NCI-H146 (cell line): ENCODE measurements at places on chromosomes 11 and 22.

DNA sequence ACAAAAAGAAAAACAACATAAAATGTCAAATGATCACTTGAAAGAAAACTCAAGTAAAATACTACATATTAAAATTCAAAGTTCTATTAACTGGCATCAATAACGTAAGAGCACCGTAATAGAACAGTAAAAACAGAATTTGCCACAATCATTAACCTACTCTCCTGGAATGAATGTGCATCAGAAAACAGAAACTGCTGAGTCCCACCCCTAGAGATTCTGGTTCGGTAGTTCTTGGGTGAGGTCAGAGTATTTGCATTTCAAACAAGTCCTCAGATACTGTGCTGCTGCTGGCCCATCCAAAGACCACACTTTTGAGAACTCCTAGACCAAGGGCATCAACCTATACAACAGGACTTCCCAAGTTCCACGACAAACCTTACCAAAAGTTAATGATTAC lies 23.5 kb downstream of the PITPNB start:
- no peak for DNase-seq

DNA sequence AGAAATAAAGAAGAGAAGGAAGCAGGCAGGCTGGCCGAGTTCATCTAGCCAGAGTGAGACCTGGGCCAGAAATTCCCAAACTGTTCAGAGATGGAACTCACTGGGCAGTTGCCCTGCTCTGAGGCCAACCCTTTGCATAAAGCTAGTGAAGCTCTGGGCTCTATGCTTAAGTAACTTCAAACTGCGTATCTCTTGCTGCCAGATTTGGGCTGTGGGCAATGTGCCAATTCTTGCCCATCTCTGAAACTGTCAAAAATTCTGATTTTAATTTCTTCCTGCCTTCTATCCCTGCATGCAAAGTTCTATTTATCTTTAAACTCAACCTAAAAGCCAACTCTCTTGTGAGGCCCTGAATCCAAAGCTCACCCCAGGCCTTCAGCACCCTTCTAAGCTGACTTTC lies 36.2 kb upstream of the HEPHL1 start:
- DNase-seq: no peak

GRCh38 chr11:42571878-42572610 lies 739.8 kb upstream of the API5 start:
- no peak for DNase-seq

- DNase-seq: no peak
Measured at GRCh38 chr11:116888024-116888423, 50.6 kb upstream of the APOA1 start.

DNA sequence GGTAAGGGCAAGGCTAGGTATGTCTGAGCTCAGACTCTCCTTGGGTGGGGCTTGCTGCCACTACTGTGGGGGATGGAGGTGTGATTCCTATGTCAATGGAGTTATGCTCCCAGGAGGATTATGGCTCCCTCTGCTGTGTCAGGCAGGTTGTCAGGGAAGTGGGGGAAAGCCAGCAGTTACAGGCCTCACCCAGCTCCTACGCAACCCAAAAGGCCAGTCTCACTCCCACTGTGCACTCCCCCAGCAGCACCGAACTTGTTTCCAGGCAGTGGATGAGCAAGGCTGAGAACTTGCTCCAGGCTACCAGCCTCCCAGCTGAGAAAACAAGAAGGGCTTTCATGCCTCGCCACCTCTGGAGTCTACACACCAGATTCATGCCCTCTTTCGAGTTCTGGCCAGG lies 18.2 kb downstream of the C11orf91 start:
- peak; percentile 40 for DNase-seq

DNA sequence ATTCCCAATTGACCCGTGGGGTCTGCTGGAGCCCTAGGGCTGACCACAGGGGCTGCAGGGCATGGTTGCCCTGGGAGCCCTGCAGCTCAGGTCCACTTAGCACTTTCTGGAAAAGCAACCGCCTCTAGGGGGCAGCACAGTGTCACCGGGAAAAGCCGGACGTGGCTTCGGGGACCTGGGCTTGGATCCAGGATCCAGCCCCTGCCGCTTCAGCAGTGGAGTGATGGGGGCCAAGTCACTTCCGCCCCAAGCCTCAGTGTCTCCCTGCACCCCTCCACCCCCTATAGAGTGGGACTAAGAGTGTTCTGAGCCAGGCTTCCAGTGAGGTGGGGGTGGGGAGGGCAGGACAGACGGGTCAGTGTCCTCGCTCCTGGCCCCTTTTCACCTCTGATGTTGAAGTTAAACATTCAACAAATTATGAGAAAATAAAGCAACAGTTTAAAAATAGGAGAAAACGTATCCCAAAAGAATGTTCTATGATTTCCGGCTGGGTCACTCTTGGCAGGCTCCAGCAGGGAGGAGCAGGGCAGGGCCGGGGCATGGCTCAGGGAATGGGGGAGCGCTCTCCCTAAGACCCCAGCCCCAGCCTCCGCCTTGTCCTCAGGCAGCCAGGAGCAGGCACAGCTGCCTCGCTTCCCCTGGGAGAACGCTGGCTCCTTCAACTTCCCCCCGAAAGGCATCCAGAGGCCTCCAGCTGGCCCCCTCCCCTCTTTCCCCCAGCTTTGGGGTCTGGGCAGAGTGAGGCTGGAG lies 96.5 kb upstream of the FGF3 start:
- DNase-seq: peak; percentile 34

- peak; percentile 58 for DNase-seq
Measured at GRCh38 chr11:67449116-67449844, 3.2 kb downstream of the GPR152 start.

GRCh38 chr11:128628686-128629085 lies 41.3 kb upstream of the ETS1 start:
- DNase-seq: no peak

DNA sequence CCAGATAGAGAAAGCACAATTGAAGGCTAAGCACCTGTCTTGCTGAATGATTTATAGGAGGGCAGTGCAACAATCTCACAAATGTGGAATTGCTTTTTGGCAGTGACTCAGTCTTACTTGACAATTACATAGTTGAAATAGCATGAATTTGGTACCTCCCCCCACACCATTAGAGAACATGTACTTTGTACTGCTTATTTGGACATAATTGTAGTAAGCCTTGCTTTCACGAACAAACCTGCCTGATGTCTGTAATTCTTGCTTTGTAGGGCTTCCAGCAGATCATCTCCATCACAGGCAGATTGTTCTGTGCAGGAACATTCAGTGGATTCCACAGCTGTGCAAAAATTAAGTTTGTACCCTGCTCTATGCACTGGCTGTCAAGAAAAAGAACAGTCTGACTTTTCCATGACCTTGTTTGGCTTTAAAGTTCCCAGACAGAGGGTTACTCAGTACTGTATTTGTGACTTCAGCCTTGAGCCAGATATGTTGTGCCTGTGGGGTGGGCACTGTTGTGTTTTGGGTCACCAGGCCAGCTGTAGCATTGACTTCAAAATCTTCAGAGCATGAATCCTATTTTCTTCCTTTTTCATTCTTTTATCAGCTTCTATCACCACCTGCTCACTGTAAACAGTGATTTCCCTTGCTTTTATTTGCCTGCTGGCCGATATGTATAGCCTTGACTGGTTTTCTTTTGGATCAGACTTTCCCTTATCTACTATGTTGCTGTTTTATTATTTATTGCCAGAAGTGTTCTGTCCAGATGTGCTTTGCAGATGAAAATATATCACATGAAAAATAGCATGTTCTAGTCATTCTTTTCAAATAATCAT lies 941.0 kb upstream of the CHORDC1 start:
- peak; percentile 51 for DNase-seq

DNA sequence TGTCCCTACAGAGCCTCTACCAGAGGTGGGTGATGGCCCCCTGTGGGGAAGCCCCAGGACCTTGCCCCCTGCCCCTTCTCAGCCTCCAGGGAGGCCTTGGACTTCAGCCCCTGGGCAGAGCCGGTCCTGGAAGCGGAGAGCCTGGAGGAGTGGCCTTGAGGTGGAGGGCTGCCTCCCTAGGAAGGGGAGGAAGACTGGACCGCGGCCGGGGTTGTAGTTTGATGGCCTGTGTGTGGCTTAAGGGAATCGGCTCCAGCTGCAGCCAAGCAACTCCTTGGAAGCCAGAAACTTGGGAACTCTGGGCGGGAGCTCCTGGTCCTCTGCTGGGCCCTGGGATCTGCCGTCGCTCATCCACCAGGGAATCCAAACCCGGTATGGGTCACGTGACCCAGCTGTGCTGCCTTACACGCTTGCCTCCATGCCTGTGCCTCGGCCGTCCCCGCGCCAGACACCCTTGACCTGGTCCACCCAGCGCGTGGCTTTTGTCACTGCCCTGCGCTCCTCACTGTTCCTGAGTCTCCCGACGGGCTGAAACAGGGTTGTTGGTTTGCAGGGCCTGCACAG lies 23.5 kb upstream of the ARHGAP8 start:
- no peak for DNase-seq

DNA sequence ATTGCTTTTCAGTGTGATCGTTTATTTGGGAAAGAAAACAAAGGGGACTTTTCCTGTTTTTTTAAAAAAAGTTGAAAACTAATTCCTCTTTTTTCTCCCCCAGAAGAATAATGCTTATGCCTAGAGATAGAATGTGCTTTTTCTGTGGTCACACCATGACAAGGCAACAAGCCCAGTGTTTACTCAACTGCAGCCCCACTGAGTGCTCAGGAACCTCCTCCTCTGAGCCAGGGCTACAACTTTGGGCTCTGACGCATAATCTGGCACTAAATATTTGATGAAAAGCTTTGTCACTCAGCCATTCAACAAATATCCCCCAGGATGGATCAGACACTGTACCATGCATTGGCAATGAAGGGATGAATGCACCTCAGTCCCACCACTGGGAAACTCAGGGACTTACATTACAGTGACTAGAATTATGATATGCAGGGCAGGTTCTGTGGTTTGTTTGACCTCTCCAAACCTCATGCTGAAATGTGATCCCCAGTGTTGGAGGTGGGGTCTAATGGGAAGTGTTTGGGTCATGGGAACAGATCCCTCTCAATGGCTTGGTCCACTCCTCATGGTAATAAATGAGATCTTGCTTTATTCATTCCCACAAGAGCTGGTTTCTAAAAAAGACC lies 155.9 kb downstream of the CCDC34 start:
- DNase-seq: no peak

- peak; percentile 88 for DNase-seq
Measured at GRCh38 chr11:10973416-10973815, 115.6 kb upstream of the ZBED5 start.

- DNase-seq: peak; percentile 37
Measured at GRCh38 chr22:45008751-45009605, 827 bp downstream of the PHF21B start.

- no peak for DNase-seq
Measured at GRCh38 chr11:27557226-27557625, 50.7 kb upstream of the LIN7C start.

DNA sequence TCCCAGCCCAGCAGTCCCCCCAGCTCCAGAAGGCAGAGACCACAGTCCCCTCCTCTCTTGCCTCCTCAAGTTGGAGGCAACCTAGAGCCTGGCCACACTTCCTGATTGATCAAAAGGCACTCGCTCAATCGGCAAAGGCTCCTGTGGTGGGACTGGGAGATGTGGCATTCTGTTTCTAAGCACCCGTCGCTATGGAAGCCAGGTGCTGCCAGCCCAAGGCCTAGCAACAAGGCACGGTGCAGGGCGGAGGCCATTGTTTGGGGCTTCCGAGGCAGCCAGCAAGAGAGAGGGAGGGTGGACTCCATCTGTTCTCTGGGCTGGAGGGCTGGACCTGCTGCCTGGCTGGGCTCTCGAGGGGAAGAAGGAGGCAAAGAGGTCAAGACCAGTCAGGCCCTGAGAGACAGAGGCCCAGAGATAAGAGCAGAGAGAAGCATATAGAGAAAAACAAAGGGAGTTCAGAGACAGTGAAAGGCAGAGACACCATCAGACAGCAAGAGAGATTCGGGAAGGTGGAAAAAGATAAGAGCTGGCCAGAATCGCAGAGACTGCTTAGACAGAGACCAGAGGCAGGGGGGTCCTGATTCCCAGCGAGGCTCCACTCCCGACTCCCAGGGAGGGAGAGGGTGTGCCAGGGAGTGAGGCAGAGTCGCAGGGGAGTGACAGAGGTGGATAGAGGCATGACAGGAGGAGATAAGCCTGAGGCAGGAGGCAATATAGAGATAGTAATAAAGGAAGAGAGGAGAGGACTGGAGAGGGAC lies 21.2 kb downstream of the PDE2A start:
- peak; percentile 92 for DNase-seq

GRCh38 chr11:65258988-65259387 lies 2.8 kb upstream of the POLA2 start:
- no peak for DNase-seq

GRCh38 chr11:7251836-7252682 lies at the start of gene SYT9:
Gene SYT9 (plus strand): TSS chr11:7251904. CDS start chr11:7252187, 283 bp downstream.
- peak; percentile 61 for DNase-seq

- DNase-seq: no peak
Measured at GRCh38 chr11:61912530-61912898, 4.9 kb downstream of the RAB3IL1 start.

- peak; percentile 91 for DNase-seq
Measured at GRCh38 chr11:115263799-115264656, 240.2 kb downstream of the CADM1 start.

DNA sequence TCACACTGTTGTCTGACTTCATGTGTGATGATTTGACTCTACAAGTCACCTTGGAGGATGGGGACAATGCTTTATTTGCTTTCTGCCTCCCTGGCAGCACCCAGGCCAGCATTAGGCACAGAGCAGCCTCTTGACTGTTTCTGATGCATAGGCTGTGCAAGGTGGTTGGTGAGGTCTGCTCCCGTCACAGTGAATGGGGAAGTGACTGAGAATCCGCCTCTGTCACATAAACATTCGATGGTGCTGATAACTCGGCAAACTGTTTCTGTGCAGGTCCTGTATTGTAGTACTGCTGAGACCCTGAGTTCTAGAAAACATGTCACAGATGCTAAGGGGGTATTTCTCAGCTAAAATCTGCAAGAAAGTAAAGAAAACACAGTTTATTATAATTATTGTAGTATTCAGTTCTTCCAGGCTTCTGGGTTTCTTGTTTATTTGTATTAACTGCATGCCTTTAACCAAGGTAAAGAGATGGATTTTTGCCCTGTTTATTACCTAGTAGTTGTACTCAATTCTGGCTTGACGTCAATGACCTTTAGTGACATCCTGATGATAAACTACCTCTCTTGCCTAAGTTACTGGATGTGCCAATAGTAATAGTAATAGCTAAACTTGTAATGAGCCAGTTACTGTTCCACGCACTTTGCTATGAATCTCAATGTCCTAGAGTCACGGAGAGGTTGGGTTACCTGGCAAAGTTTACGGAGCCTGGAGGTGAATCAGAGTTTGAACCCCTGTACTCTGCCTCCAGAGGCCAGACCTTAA lies 24.8 kb upstream of the RCN1 start:
- no peak for DNase-seq

GRCh38 chr11:11243590-11244469 lies 109.2 kb downstream of the CSNK2A3 start:
- DNase-seq: peak; percentile 87

GRCh38 chr11:34423300-34423699 lies 15.4 kb upstream of the CAT start:
- DNase-seq: peak; percentile 75

DNA sequence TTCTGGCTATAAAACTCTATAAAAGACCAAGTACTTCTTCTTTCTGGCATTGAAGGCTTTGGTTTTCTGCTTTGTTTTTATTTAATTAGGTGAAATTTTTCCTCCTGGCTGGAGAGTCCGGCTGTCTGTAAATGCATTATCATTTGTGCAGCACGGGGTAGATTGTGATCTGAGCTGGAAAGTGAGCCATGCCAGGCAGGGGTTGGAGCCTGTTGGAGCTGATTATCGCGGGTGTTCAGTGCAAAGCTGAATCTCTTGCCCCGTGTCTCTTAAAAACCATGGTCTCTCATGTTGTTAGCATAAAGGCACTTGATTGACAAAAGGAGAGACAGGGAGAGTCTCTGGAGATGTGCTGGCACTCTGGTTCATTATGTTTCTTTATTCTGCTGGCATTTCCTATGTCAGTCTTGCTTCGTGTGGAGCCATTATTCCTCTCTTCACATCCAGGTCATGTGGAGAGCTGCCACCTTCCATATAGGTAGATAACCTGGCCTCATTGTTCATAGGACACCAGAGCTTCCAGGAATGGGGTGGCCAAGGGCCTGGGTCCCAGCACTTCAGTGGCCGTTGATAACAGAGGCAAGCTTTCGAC lies 75.2 kb downstream of the LDLRAD3 start:
- no peak for DNase-seq
